ENCODE measurements at places on chromosomes 6 and 20.

DNA sequence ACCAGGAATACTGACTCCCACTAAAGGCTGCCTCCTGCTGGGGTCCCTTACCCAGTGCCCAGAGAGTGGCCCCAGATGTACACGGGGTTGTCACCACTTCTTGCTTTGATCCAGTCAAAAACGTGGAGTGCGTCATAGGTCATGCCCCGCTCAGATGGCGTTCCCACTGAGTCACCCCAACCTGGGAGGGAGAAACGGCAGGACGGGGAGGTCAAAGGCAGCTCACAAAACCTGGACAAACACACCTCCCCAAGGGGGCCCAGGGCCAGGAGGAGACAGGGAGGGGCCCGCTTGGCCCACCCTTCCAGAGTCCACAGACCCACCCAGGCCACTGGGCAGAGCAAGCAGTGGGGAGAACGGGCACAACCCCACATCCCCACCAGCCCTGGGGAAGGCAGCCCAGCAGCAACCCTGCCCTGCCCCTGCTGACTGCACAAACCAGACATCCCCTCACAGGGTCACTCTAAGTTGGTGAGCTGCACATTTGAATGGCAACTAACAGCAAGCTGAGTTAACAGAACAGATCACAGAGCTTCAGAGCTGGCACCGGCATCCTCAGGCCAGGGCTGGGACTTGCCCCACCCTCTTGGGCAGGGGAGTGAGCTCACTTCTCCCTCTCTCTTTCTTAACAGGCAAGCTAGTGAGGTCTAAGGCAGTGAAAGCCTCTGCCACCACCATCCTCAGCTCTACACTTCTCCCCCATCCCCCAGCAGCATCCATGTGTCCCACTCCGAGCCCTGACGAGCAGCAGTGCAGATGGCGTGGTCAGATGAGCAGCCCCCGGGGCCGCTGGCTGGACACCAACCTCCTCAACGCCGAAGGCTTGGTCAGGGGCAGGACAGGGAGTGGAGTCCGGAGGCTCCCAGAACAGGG lies 61.7 kb downstream of the PYGB start:
- no peak for DNase-seq

GRCh38 chr6:55941702-55942101 lies 66.3 kb upstream of the BMP5 start:
- DNase-seq: no peak

- DNase-seq: peak; percentile 28
Measured at GRCh38 chr6:1820165-1820564, 210.4 kb downstream of the FOXC1 start.

- no peak for DNase-seq
Measured at GRCh38 chr20:3223651-3223993, 14.3 kb downstream of the ITPA start.

- no peak for DNase-seq
Measured at GRCh38 chr20:7585126-7585679, 355.1 kb downstream of the HAO1 start.

DNA sequence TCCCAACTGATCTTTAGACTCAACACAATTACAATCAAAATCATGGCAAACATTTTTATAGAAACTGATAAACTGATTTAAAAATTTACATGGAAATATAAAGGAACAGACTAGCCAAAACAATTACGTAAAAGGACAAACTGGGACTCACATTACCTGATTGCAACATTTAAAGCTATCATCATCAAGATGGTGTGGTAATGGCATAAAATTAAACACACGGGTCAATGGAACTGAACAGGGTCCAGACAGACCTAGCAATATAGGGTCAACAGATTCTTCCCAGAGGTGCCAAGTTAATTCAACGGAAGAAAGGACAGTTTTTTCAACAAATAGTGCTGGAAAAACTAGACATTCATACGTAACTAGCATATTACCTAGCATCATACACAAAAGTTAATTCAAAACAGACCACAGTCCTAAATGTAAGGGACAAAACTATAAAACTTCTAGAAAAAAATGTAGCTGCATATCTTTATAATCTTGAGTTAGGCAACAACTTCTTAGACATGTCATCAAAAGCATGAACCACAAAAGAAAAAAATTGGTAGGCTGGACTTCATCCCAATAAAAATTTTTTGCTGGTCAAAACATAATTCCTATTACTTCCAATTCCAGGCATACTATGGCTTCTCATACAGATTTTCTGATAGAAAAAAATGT lies 147.4 kb upstream of the BEND6 start:
- DNase-seq: no peak

DNA sequence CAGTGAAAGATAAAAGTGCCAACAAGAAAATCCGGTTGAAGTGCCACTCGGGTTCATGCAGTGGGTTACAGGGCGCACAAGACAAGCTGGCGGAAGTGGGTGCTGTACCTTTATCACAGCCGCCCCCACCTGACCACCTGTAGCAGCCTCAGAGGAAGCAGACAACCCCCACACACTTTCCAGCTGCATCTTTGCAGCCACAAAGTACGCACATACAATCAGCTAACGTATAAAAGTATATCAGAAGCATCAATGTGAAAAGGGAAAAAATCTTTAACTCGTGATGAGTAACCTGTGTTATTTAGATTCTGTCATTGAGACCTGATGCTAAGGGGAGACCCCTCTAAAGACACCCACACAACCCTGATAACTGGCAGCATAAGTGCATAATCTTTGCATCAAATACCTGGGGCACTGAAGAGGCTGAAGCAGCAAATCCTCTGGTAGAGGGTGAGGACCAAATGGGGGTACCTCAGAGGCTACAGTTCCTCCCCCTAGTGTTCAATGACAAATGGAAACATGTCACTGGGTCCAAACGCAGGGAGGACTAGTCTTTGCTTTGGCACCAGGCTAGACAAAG lies 22.1 kb downstream of the BACH2 start:
- no peak for DNase-seq

All from skin of body (tissue), 3 donors.